GM04503 (cell line): ENCODE measurements at places on chromosomes 2 and 18.

DNA sequence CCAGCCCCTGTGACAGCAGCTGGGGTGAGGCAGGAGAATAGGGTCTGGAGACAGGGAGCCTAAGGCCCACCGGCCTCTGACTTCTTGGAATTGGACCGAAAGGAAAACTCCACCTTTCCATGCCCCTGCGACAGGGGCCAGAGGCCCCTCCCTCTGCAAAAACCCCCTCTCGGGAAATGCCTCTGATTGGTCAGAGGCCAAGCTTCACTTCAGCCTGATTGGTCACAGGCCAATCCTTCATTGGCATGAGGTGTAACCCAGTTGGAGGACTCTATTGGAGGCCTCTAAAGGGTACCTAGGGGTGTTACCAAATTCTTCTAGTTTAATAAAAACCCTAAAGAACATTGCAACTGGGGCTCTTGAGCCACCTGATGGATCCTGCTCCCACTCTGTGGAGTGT, 5.7 kb upstream of the ACKR3 start:
- DNase-seq: no peak

DNA sequence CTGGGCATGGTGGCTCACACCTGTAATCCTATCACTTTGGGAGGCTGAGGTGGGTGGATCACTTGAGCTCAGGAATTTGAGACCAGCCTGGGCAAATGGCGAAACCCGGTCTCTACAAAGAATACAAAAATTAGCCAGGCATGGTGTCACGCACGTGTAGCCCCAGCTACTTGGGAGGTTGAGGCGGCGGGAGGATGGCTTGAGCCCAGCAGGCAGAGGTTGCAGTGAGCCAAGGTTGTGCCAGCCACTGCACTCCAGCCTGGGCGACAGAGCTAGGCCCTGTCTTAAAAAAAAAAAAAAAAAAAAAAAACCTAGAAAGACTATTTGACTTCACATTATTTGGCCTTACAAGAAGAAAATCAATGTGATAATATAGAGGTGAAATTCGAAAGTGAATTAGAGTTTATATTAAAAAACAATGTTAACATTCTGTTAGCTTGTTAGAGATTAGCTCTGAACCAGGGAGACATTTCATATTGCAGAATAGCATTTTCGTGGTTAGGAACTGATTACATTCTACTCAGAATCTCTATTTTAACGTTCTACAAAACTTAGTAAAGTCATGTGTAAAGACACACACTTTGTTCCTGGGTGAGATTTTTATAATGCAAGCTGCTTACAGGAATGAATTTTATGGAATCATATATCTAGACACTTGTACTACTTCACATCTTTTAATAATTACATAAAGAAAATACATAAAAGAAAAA, 120.5 kb downstream of the THADA start:
- DNase-seq: no peak

- no peak for DNase-seq
These were observed 3.3 kb downstream of the BOK start for GRCh38 chr2:241561832-241562231.

DNA sequence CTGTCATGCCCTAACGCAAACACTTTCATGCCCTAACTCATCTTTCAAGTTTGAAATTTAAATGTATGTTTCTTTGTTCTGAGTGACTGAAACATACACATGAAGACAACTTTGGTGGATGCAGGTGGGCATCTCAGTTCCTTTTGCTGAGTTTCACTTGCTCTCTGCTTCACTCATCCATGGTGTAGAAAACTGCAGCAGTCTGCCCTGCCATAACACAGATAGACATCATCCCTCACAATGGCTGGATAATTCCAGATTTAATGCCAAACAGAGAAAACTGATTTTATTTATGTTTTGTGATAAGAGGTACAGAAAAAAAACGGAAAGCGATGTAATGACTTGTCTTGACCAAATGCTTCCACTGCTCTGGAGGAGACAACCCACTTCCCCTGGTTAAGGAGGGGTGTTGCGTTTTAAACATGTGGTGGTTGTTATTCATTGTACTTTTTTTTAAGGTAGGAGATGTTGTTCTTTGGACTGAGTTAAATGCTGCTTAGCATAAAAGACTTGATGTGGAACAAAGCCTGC, 70.4 kb downstream of the RHBDD1 start:
- DNase-seq: no peak

- DNase-seq: no peak
These were observed 63.9 kb downstream of the PRKRA start for GRCh38 chr2:178386986-178387597.

DNA sequence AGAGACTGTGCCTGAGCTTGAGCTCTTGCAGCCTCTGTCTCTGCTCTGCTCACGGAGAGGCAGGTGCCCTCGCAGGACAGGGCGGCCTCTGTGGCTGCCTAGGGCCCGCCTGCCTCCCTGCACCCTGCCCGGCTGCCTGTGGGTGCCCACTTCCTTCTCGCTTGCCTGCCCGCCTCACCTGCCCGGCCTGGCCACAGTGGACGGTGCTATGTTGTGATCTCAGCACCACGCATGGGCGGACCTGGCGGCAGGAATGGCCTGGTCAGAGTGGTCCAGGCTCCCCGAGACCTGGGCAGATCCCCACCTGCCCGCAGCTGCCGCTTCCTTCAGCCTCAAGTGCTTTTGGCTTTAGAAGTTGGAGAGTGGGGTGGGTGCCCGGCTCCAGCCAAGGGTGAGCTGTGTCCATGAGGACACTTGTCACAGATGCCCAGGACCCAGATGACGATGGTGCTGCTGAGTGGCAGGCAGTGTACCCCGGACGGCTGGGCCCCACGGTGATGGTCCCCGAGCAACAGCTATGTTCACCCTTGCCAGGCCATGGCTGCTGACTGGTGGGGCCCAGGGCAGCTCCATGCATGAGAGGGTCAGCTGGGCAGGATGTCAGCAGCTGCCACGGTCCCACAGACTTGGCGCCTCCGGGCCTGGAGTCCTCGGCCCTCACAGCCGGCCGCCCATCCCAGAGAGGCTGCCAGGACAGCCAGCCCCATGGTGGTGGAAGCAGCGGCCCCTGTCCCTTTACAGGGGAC, 25.3 kb downstream of the RTP5 start:
- no peak for DNase-seq

- DNase-seq: no peak
These were observed 93.5 kb downstream of the OSBPL6 start for GRCh38 chr2:178287652-178288344.

DNA sequence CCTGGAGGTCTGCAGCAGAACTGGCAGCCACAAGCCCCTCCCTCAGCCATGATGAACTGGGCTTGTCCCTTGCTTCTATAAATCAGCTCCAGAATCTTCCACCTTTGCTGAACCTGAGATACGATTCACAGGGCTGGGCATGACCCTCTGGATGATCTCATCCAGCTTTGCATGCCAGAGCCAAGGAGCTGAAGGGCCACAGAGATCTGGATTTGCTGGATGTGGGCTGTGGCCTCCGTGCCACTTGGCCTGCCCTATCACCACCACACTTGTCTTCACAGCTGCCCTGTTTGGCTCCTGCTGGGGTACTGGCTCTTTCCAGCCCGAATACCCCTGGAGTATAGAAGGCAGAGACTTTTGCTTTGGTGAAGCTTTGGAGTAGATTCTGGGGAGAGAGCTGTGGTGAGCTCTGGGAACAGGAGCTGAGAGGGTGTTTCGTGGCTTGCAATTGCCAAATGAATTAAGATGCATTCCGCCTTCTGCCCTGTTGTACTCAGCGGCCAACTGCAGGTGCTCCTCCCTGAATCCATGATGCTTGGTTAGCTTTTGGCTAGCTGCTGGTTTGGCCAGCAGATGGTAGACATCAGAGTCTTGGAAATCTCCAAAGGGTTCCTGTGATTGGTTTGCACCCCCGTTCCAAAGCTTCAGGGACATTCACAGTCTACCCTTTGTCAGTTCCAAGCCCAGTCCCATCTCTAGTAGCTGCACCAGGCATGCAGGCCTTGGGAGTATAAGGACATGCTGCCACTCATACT, 30.9 kb upstream of the GIGYF2 start:
- no peak for DNase-seq

DNA sequence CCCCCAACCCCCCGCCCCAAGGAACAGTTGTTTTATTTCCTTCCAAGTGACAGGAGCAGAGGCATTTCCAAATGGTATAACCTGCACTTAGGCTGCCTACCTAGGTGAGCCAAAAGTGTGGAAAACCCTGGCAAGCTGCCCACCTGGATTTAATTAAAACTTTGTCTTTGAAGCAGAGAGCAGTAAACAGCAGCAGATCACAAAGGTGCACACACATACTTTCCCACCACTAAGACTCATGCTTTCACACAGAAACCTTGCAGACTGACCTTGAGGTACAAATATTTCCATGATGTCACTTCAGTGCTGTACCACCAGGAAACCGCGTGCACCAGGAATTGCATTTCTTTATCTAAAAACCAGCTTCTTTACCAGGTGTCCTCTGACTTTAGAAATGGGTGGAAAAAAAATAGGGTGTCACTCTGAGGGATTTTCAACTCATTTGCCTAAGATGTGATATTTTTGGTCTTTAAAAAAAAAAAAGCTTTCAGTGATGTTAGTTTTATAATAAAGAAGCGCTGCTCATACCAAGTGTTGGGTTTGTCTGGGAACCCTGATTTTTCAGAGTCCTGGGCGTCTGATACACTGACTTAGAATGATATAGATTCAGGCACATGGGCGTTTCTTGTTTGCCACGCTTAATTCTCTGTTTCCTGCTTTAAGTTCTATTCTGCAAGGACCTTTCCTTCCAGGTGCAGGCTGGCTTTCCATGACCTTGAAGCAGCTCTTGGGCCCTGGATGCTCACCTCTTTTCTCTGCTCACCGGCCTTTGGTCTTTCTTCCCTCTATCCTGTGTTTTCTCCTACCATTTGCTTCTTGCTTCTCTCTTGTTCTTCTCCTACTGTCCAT, 70.7 kb upstream of the BCL2L11 start:
- no peak for DNase-seq

GRCh38 chr18:6607343-6607742, 122.2 kb upstream of the ARHGAP28 start:
- no peak for DNase-seq
